ENCODE measurements at places on chromosomes 1 and 21.

DNA sequence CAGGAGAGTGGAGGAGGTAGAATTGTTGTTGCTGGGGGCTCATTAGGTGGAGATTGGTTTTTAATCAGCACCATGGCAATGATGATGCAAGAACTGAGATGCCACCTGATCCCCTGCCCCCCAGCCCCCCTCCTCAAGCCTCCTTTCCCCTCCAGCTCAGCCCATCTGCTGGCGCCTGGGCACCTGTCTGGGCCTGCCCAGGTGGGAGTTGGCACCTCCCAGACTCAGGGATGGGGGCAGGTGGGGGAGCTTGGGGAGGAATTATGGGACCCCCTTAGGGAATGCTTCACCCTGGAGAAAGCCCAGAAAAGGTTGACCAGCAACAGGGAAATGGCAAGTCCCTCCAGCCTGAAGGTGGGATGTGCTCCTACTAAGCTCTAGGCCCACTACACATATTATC is 1.5 kb upstream of the NHLH1 start:
- no peak for DNase-seq

DNA sequence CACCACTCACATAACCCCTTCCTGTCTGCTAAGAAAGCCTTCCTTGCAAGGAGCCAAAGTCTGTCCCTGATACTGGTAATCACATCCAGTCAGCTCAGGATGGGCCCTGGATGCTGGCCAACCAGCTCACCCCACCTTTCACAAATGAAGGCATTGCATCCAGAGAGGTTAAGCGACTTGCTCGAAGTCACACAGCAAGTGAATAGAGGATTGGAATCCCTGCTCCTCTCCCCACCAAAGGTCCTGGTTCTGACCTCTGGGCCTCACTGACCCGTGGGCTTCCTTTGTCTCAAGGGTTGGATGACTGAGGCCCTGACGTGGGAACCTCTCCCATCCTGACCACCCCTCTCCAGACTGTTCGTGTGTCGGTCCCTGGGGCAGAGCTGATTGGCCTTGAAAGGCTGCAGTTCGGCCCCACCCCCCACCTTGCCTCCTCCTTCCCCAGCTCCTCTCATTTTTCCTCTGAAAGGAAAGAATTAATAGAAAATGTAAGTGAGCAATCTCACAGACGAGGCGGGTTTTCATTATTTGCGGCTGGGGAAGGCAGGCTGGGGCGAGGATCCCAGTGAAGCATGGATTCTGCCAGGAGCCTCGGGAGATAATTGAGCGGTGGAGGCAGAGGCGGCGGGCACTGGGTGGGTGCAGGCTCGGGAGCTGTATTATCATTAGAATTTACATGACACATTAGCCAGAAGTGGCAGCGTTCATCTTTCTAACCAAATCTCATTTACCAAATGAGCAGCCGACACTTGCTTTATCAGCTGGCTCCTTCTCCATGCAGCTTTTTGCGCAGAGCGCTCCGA is 101.5 kb upstream of the CSF3R start:
- DNase-seq: no peak

DNA sequence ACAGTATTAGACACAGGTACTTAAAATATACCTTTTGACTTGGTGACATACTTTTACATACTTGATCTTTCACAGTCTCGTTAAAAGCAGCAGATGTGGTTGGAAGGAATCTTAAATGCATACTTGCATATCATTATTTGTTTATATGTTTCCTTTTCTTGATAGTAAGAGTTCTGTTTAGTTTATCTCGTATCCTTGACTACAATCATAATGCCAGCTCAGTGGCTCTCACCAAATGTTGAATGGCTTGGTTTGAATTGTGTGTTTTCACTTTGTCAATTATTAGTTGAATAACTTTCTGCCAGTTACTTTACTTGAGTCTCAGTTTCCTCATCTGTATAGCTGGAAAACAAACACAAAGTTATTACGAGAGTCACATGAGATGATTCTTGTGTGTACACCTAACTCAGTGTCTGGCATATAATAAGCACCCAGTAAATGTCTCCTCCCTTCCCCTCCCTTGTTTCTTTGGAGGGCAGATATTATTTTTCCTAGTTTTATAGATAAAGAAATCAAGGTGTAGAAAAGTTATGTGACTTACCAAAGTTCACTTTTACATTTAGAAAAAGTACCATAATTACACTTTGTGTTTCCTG is 131.6 kb upstream of the IVNS1ABP start:
- no peak for DNase-seq

- DNase-seq: no peak
These were observed 3.0 kb downstream of the RBBP5 start for GRCh38 chr1:205118752-205119151.

- DNase-seq: no peak
These were observed 79.2 kb upstream of the DESI2 start for GRCh38 chr1:244573768-244574167.
